ENCODE measurements at places on chromosomes 16 and 17.
A peak's percentile ranks its signal among the peaks of the same experiment; 100 is the strongest.

- peak; percentile 25 for DNase-seq
Observed at GRCh38 chr16:4682616-4683254, 10.6 kb upstream of the NUDT16L1 start.

- DNase-seq, result no peak
Observed at GRCh38 chr17:1123393-1123831, 56.4 kb downstream of the ABR start.

- peak; percentile 59 for DNase-seq
Observed at GRCh38 chr16:27779641-27780164, 229.8 kb downstream of the KATNIP start.

DNA sequence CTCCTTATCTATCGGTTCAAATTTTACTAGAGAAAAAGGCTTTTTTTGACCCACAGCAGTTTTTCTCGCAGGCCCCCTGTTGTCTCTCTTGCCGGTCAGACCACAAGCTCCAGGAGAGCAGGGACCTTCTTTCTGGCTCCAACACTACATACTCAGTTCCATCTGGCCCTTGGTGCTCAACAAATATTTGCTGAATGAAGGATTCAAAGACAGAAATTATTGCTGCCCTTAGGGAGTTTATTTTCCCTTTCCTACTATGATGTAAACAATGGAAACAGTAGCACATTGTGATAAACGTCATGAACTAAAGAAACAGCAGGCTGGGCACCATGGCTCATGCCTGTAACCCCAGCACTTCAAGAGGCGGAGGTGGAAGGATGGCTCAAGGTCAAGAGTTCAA is 59.0 kb upstream of the ATP2A3 start:
- DNase-seq, result no peak

DNA sequence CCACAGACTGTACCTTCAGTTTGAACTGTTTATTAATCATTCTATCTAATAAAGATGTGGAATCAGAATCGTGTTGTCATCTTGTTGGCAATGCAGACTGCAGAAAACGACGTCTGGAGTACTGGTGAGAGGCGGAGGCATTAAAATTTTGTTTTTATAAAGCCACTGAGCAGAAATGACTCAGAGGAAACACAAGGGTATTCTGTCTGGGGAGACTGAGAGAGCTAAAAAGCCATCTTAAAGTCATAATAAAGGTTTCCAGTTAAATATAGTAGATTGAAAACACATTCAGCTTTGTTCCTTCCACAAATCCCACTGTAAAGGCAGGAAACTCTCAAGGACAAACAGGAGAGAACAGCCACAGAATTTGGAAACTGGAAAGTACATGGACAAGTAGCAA is 74.2 kb downstream of the CPPED1 start:
- DNase-seq, result no peak

GRCh38 chr17:44636562-44636961 is 19.7 kb upstream of the MEIOC start:
- peak; percentile 81 for DNase-seq

- no peak for DNase-seq
Observed at GRCh38 chr17:48427598-48427997, 2.4 kb downstream of the SKAP1 start.

DNA sequence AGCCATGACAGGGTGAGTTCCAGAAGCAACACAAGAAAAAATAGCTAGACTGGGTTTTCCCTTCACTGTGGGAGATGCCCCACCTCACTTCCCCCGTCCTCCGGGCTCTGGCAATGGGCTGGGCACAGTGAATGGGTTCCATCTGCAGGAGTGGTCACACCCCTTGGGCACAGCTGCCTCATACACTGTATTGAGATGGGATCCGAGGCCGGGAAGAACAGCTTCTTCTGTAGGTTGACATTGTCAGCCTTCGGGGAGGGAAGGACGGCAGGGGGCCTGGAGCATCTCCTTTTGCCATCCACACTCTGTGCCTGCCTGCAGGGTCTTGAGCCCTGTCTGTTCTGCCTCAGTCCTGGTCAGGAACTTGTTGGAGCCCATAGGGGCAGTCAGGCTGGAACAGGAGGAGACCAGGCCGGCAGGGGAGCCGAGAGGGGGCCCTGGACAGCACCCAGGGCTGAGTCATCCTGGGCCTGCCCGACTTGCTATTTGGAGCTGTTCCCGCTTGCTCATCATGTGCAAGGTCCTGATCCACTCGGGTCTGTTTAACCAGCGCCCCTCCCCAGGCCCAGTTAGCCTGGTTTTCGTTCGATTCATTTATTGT is 286.7 kb downstream of the SEC14L1 start:
- peak; percentile 67 for DNase-seq

DNA sequence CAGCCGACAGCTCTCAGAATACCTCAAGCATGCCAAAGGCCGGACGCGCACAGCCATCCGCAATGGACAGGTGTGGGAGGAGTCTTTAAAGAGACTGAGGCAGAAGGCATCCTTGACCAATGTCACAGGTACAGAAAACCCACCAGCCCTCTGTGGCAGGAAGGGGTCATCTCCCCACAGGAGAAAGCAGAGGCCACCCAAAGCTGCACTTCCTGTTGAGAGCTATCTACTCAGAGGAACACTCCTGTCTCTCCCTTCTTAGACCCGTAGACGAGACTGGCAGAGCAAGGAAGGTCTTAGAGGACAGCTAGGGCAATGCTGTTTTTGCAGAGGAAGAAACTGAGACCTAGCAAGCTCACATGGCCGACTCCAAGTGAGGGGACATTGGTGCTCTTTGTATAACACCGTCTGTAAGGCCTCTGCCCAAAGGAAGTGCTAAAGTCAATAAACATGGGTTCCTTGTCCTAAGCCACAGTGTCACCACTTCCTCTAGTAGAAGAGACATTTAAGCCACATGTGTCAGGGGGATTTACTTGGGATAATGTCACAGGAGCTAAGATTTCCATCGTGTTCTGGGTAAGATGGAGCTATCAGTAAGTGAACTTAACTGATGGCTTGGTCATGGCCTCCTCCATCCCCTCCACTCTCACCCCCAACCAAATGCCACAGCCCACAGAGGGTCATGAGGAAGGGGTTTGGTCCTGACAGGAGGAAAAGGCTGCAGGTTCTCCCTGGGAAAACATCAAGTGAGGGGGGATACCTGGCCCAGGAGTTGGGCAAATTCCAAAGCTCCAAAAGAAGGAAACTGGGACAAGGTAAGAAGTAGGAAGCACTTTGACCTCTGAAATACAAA is 9.4 kb downstream of the LPO start:
- DNase-seq, result no peak
